ENCODE measurements at places on chromosomes 12 and 14.
A peak's percentile ranks its signal among the peaks of the same experiment; 100 is the strongest.

DNA sequence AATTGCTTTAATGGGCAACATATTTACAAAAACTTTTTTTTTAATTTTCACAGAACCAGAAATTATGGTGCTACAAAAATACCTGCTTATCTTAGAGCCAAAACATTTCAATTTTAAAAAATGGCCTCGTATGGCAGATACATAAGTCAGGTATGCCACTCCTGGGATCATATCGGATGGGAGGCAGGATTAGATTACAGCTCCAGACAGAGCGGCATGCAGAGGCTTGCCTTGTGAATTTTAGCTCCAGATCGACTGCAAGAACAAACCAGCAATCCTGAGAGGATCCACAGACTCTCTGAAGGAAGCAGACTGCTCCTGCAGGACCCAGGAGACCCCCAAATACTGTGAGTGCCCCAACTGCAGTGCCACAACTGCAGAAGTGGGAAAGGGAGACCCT is 169.3 kb upstream of the AMIGO2 start:
- no peak for DNase-seq

GRCh38 chr14:51972566-51972965 is 16.8 kb upstream of the RTRAF start:
- no peak for DNase-seq

DNA sequence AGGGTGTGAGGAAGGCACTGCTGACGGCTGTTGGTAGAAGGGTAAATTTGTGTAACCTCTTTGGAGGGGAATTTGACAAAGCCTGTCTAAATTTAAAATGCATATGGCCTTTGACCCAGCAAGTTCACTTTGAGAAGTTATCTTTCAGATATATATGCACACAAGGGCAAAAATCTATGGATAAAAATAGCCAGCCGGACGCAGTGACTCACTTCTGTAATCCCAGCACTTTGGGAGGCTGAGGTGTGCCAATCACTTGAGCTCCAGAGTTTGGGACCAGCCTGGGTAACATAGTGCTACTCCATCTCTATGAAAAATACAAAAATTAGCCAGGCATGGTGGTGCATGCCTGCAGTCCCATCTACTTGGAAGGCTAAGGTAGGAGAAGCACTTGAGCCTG is 13.4 kb downstream of the UBC start:
- no peak for DNase-seq

GRCh38 chr12:526089-526488 is 66.3 kb downstream of the B4GALNT3 start:
- DNase-seq: no peak

DNA sequence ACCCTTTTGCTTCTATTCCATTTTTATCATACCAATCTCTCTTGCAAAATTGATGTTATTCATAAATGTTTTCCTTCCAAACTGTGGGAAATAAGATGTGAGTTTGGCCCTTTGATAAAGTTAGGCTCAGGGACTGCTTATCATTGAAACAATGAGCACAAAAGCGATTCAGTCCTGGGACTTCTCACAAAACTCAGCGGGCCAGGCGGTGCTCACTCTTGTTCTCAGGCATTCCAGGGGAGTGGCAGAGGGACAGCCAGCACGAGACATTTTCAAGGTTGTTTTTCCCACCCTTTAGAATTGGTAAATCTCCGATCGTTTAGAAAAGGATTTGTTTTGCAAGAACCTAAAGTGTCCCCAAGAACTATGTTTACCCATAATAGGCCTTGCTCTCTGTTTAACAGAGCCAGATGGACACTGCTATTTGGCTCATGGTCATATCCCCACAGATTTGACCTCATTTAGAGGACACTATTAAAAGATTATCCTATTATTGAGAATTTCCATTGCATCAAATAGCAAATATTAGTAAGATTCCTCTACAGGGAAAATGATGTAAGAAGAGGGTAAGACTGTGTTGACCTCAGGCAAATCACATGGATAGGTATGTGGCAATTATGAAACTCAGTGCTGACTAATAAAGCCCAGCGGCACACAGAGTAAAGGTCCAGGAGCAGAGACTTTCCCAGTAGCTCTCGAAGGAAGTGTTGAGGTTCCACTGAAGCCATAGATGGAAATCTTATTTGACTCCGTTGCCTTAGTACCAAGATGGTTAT is 102.7 kb upstream of the USP44 start:
- DNase-seq: no peak

- DNase-seq: no peak
Observed at GRCh38 chr12:42584651-42585111, 4.9 kb downstream of the PRICKLE1 start.

GRCh38 chr14:103871596-103872480 is 24.5 kb upstream of the PPP1R13B start:
- peak; percentile 65 for DNase-seq

DNA sequence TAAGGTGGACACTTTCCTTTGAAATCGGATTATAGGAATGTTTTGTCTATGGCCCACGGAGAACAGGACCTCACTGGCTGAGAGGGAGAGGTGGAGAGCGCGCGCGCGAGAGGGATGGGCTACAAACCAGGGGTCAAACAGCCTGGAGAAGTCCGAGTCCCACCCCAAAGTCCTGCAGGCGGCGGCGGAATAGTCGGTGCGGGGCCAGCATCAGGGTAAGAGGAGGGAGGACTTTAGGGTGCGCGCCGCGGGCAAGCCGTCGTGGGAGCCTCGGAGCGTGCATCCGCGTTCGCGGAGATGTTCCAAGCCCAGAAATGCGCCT is 3.3 kb upstream of the HOXC8 start:
- DNase-seq: no peak

DNA sequence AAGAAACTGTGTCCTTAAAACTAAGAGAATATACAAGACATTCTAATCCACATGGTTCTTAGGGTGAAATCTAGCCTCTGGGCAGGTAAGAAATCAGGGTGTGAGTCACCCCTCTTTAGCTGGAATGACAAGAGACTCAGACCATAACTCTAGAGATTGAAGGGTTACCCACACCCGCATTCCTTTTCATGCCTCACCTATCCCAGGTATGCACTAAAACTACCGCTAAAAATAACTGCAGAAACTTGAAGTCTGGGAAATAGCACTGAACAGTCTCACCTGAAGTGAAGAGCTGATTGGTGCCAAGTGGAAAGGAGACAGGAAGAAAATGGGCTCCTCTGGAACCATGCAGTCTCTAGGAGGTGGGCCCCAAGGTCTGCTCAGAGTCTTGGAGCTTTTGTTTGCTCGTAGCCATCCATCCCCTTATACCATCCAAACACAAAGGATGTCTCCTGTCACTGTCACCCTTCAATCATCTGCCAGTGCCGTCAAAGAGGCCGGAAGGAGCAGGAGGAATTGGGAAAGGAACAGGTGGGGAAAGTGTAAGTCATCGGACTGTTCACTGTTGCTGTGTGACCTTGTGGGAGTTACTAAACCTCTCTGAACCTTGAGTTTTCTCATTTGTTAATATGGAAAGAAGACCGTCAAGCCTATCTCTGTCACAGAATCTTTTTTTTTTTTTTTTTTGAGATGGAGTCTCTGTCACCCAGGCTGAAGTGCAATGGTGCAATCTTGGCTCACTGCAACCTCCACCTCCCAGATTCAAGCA is 22.4 kb downstream of the DDX47 start:
- DNase-seq: no peak

DNA sequence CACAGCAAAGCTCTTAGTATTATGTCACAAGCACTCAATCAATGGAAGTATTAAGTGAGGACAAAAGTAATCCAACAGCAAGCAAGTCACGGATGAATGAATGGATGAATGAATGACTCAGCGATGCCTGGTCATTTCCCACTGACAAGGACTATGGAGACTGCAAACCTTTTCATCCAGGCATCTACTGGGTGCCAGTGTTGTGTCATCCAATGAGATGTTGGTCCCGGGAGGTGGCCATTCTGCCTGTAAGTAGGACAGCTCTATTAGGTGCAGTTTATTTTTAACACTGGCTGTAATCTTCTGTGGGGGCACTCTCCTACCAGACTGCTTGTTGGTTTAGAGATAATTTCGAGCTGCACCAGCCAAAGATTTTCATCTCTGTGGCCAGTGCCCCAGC is 39.4 kb downstream of the STAB2 start:
- DNase-seq: no peak

DNA sequence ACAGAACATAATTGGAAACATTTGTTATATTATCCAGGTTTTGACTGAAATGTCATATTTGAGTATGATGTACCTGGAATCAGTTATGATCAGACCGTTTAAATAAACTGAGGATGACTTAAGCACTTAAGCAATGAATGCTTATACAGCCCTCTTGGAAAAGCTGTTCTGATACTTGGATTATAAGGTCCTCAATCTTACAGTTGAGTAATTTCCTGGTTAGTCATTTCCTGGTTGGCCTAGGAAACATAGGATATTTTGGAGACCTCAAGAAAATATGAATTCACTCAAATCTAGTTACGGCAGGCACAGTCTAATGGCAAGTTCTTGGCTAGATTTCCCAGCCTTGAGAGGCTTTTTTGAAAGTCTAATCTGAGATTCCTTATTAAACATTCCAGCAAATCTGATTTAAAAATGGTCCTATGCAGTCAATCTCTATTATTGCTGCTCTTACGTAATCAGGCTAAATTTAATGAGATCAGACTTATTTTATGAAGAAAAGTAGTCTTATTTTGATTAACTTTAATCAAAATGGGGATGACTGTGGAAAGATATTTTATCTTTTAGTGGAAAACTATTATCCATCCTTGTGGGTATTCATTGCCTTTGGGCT is 447.2 kb downstream of the SNAPC1 start:
- no peak for DNase-seq

DNA sequence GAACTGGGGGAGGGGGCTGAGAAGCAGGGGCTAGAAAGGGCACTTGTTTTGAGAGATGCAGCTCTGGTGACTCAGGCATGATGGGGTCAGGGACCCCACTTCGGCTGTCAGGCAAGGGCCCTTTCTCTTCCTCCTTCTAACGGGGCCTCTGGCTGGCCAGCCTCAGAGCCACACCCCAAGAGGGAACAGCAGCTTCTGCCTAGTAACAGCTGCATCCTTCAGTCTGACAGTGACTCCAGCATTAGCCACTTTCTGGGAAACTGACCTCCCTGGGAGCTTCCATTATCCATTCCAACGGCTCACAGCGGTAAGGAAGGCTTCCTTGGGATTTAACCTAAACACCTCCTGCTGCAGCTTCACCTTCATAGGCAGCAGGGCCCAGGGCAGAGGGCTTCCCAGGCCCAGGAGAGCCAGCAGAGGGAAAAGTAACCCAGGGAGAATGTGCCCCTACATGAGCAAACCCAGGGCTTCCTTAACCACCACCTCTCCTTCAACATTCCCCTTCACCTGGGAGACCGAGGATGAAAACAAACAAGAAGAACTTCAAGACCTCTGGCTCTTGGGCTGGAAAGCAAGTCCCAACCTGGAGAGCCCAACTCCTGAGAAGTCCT is 2.7 kb downstream of the NCKAP5L start:
- no peak for DNase-seq

- DNase-seq: no peak
Observed at GRCh38 chr12:78060186-78060585, 229.5 kb downstream of the NAV3 start.

- no peak for DNase-seq
Observed at GRCh38 chr14:68363843-68364767, 428.8 kb downstream of the ZFP36L1 start.

DNA sequence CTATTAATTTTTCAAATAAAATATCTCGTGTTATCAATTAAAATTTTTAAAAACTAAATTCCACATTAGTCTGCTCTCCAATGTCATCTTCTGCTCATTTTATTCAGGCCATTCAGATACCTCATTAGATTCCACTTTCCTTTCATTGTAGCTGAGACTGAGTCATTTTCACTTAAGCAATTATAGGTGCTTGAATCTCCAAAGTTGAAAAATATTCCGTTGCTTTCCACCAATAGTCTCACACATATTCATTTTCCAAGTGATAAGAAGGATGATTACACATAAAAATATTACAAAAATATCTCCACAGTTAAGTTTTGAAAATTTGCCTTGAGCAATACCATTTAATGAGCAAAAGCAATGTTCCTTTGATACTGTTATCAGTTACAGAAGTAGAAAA is 36.5 kb upstream of the YBX3 start:
- DNase-seq: no peak

DNA sequence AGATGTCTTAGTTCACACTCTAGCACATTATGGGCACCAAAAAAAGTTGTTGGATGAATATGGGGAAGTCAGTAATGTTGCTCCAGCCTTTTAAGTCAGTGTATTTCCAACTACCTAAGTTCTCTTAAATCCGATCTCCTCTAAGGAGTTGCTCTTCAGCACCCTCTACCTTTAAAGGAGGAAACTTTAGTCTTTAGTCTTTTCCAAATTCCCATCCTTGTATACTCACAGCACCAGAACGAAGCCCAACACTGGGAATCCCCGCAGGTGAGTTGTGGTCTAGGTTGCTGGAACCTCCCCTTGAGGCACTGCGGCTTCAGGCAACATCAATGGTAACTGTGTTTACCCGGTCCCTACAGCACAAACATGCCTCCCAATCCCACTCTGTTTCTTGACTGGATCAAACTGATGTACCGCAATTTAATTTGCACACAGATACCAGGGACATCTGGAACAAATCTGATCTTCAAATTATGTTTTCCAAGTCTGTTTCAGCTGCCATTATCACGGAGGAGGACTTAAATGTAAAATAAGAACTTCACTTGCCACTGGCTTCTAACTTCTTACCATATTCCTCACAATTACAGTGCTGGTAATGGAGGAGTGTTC is 179.0 kb downstream of the FOXN3 start:
- no peak for DNase-seq

DNA sequence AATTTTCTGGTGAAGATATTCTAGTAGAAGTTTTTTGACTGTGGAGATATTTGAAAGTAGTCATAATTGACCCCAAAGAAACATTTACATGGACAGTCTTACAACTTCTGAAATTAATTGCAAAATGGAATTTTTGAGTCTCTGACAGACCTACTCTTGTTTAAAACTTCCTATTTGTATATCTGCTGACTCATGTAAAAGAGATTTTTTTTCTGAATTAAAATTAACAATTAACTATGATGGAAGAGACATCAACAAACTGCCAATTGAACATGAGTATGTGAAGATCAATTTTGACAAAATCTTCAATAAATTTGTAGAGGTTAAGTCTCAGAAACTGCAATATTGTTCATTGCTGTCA is 108.5 kb upstream of the MAX start:
- no peak for DNase-seq

DNA sequence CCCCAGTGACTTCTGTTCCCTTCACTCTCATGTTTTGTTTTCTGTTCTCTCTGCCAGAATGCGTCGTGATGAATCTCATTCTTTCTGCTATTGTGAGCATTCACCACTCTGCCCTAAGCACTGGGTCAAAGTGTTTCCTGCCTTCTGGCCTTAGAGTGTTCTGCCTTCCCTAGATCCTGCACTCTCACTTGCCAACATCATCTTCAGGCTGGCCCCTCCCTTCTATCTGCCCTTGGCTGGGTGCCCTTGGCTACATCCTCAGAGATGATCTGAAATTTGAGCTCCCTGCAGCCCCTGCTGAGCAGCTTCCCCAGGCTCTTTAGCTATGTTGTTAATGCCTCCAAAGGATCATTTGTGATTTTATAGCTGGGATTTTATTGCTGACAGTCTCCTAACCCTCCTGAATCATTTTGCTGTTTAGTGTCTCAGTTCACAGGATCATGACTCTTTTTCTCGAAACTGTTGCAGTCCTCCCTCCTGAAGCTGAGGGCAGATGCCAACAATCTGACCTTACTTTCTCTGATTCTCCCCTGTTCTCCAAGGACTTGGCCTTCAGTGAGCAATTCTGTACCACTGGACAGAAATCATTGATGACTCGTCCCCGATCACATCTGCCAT is 4.5 kb downstream of the DHRS2 start:
- no peak for DNase-seq

All from activated CD8-positive, alpha-beta memory T cell treated with anti-CD3 and anti-CD28 coated beads for 4 hours (primary cell).